ENCODE measurements at places on chromosomes 1 and 21.

DNA sequence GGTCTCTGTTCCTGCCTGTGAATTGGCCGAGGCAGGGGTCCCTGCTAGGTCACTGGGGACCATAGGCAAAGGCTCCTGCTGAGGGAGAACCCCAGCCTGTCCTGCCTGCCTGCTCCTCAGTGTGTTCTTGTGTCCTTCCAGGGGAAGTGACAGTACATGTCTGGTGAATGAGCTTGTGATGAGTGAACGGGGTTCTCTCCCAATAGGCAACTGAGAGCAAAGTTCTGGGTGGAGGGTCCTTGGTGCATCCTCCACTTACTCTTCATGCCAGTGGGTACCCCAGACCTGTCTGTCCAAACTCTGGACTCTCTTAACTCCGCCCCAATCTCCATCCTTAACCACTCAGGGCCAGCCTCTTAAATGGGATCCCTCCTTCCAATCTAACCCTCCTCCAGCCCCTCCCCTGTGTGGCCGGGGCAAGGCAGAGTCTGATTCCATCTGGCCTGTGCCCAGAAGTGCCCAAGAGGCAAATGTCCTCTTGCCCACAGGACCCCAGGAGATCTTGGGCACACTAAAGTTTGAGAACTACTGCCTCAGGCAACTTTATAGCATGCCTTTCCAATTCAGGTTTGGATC is 2.0 kb downstream of the XKR8 start:
- no peak for DNase-seq

DNA sequence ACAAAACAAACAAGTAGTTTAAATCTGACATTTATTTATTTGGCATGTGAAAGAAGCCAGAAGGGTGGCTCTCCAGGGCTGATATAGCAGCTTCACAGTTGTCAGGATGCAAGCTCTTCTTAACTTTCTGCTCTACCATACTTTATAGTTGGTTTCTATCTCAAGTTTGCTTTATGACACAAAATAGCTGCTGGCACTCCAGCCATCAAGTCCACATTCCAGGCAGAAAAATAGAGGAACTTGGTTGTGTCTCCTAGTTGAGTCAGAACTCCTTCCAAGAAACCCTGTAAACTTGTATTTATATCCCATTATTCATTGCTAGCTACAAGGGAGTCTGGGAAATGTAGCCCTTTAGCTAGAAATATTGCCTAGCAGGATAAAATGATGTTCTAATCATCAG is 24.0 kb upstream of the STUM start:
- DNase-seq, result no peak

DNA sequence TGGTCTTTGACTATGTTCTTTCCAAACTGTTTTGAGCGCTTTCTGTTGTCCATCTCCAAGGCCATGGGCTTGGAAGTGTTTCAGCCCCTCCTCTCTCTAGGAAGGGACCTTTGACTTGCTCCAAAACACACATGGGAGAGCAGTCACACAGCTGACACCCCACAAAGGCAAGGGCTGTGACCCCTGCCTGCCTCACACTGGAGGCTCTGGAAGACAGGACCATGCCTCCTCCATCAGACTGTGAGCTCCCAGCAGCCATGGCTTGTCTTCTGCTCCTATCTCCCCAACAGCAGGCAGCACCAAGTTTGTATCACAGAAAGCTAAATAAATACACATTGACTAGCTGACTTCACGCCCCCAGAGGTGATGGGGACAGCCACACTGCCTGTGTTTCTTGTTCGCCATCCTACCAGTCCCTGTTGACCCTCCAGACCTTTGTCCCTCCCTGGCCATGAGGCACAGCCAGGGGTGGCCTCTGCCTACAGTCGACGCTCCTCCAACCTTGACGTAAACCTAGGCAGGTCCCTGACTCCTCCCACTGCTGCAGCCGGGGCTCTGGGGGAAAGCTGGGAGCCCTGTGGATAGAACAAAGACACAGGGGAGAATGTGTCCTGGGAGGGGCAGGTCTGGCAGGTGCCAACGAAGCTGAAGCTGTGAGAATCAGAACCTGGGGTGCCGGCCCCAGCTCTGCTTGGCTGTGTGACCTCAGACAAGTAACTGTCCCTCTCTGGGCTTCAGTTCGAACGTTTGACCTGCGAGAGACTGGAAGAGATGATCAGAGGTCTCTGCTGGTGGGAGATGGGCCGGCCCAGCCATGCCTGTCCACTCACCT is 4.8 kb downstream of the PLA2G2F start:
- DNase-seq, result no peak

GRCh38 chr1:232617237-232617636 is 12.7 kb downstream of the SIPA1L2 start:
- no peak for DNase-seq

DNA sequence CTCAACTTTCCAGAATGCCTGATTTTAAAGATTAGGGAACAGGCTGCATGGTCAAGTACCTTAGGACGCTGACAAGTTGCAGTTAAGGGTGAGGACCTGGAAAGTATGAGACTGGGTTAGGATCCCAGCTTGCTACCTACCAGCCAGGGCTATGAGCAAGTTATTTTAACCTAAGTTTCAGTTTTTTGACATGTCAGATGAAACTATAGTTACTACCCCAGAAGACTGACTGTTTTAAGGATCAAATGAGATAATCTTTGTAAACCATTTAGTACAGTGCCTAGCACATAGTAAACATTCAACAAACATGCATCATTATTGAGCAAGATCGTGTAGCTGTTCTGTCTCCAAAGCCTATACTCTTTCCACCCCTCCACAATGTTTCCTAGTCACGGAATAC is 14.4 kb downstream of the THEMIS2 start:
- no peak for DNase-seq

DNA sequence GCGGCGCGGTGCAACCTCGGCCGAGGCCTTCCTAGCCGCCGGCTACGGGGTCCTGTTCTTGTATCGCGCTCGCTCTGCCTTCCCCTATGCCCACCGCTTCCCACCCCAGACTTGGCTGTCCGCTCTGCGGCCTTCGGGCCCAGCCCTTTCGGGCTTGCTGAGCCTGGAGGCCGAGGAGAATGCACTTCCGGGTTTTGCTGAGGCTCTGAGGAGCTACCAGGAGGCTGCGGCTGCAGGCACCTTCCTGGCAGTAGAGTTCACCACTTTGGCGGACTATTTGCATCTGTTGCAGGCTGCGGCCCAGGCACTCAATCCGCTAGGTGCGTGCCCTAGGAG is 379 bp downstream of the PPCS start:
- DNase-seq, result peak; percentile 35

DNA sequence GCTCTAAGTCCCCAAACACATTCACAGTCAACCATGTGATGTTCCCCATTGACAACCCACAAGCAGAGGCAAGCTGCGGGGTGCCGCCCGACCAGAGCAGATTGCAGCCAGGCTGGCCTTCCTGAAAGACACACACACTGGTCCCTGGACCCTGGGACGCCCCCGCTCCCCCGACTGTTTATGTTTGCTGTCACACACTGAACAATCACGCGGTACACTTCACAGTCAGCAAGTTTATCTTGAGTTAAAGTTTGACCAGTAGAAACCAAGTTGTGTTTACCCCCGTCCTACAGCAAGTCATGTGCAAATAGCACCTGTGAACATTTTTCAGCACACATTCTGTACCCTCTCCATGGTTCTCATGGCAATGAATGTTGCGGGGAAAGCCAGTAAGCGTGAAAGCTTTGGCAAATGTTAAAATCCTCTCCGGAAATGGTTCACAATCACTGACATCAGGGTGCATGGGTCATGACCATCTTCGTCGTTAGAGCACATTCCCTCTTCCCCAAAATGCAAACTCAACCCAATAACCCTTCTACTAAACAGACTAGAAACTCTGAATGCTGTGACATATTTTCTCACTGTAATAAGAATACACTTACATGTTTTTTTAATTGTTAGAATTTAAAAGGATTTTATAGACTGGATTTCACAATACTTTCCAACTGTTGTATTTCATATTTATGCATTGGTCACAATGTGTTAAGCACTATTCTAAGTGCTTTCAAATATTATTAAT is 33.3 kb upstream of the IRF2BP2 start:
- no peak for DNase-seq

GRCh38 chr1:50262436-50262835 is 153.7 kb downstream of the ELAVL4 start:
- DNase-seq, result no peak

GRCh38 chr1:82565546-82565945 is 764.8 kb downstream of the ADGRL2 start:
- no peak for DNase-seq

DNA sequence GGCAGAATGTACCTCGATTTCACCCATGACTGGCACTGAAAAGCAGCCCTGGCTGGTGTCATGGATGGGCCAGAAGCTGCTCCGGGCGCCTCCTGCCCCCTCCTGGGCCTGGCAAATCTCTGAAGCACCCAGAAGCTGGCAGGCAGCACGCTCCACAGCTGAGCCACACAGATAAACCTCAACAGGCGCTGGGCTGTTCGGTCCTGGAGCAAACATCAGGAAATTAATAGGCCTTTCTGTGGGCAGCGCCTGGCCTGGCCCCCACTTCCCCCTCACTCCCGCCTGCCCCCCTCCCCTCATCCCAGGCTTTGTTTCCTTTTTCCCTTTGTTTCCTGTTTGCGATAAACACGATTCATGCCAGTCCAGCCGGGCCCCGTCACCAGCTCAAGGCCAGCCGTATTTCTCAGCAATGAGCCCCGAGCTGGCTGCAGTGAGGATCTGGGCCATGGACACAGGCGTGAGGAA is 20.1 kb upstream of the DISP3 start:
- no peak for DNase-seq

GRCh38 chr1:204102739-204103430 is 30.0 kb downstream of the SOX13 start:
- no peak for DNase-seq

DNA sequence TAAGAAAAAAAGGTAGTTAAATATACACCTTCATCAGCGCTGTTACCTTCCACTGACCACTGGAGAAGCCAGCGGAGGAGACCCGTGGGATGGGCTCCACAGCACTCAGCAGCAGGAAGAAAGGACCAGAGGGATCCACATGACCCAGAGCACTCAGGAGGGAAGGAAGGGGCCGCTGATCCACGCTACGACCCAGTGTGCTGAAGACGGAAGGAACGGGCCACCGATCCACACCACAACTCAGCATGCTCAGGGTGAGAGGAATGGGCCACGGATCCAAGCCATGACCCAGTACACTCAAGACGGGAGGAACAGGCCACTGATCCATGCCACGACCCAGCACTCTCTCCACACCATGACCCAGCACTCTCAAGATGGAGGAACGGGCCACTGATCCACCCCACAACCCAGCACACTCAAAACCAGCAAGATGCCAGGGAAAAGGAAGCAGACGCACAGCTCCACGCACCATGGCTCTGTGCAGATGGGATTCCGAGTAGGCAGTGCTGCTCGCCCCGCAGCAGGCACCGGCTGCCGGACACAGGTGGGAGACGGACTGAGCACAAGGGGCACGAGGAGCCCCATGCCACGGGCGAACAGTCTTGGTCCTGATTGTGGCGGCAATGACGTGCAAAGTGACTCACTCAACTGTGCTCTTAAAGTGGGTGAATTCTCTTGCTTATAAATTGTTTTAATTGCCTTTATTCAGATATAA is 8.7 kb downstream of the WRAP73 start:
- no peak for DNase-seq
